ENCODE measurements at places on chromosomes 11 and 22.

DNA sequence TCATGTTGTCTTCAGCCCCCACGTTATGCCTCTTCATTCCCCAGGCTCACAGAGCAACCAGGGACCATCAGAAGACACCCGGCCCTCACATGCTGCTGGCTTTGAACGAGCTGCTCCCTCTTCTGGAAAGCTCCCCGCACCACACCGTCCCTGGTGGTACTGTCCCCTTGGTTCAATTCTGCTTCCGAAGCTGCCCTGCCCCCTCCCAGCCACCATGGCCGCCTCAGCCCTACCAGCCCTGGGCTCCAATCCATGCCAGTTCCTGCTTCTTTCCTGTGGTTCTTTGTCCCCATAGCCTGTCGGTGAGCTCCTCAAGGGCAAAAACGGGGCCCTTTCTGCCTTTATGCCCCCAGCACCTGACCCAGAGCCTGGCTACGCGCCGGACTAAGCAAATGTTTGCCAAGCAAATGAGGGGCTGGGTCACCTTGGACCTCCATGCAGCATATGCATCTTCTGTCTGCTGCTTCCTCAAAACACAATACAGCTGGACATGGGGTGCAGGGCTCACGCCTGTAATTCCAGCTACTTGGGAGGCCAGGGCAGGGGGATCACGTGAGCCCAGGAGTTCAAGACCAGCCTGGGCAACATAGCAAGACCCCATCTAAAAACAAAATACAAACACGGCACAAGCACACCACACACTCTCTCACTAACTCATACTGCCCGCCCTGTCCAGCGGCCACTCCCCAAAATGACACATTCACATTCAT, 21.3 kb downstream of the TNKS1BP1 start:
- no peak for DNase-seq

DNA sequence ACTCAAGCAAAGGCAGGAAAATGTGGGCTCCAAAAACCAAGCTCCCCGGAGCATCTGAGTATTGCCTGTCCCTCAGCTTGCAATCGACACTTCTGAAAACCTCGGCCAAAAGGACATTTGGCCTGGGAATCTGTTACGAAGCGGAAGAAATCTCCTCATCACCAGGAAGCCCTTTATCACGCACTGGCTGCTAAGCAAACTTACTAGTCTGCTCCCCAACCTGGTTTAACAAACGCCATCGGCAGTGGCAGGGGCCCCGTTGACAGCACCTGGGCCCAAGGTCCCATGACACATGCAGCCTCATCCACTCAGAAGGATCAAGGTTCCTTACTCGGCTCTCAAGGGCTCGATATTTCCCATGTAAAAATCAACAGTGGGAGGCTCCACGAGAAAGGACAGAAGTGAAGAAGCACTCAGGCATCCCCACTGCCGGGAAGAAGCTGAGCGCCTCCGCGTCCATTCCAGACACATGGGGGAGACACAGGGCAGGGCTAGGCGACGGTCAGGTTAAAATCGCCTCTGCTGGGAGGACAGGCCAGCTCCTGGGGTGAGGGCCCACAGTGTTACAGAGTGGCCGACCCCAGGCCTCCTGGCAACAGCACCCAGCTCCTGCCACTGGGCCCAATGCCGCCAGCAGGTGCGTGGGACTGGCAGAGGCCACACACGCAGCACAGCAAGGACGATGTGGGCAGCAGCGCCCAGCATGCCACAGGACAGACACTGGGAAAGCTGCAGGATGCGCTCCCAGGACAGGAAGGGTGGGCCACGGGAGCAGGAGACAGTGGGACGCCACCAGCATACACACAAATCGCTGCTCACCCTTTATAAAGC, 27.1 kb downstream of the BRD1 start:
- no peak for DNase-seq

GRCh38 chr22:44182588-44183286, 2.0 kb downstream of the PARVG start:
- no peak for DNase-seq

DNA sequence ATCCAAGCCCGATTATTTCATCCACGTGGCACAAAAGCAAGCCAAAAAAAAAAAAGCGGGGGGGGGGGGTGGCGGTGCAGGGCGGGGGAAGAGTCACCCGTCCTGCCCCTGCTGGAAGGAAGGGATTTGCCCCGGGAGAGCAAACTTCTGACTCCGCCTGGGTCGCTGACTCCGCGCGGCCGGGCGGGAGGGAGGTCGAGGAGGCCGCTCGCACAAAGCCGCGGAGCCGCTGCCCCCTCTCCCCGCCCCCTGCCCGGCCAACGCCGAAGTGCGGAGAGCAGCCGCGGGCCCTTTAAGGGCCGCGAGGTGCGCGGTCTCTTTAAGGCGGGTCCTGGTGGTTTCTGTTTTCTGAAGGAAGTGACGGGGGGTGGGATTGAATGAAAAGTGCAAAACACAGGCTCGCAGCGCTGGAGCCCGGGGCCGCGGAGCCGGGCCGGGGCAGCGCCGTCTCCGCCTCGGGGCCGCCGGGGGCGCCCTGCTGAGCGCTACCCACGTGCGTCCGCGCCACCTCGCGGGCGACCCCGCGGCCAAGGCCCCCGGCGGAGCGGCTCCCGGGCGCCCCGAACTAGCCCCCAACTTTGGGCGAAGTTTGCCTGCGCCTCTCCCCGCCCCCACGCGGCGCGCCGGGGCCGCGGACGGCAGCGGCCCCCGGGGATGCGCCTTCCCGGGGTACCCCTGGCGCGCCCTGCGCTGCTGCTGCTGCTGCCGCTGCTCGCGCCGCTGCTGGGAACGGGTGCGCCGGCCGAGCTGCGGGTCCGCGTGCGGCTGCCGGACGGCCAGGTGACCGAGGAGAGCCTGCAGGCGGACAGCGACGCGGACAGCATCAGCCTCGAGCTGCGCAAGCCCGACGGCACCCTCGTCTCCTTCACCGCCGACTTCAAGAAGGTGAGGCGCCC, at the start of gene OAF:
Gene OAF (plus strand): TSS at position 407 of the 896 bp plus-strand sequence. CDS start 248 bp downstream, at position 655.
- DNase-seq: peak; percentile 83

GRCh38 chr22:45692549-45692948, 20.9 kb downstream of the ATXN10 start:
- DNase-seq: no peak

- DNase-seq: peak; percentile 96
Observed at GRCh38 chr22:26589845-26590736, at the start of gene TPST2. Gene TPST2 (minus strand): TSS chr22:26590132. CDS start chr22:26541630, 48,502 bp downstream.

DNA sequence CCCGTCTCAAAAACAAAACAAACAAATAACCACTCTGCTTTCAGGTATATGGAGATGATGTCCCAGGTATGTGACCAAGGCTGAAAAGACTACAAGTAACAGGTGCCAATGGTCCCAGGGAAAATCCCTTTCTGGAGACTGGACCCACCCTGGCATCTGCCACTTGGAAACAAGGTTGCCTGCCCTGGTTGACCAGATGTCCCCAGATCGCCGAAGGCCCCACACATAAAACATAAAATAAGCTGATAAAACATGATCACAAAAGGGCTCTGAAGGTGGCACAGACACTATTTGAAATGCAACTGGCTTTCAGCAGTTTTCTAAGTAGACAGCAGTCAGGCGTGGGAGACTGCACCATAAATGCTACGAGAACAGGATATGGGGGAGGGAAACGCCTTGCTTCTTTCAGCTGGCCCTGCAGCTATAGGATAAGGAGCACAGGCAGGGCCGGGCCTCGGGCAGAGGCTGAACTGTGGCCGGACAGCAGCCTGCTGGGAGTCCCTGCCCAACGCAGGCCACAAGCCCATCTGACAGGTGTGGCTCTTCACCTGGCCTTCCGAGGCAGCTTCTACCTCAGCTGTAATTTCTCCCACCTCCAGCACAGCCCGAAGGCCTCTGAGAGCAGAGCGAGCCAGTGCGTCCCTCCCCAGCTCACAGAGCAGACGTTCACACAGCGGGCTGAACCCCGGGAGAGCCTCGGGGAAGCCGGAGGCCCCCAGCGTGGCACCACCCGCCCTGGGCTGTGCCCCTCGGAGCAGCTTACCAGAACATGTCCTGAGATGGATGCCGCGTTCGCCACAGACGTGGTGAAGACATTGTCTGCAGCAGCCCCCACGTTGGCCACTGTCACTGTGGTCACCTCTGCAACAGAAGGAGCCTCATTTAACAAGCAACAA, 4.0 kb downstream of the DEAF1 start:
- no peak for DNase-seq

DNA sequence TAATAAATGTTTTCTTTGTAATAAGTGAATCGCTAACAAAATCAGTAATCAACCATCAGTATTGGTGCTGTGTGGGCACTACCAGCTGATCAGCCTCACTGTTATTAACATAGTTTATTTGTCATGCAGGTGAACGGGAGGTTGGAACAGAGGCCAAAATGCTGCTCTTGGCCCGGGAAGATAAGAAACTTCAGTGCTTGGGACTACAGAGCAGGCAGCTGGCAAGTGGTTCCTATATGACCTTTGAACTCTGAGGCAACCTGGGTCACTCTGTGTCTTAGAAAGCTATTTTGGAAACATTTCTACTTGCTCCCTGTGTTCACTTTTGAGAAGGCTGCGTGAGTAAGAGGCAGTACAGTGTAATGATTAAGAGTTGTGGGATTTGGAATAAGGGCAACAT, 36.5 kb upstream of the DNAJB13 start:
- no peak for DNase-seq

- DNase-seq: no peak
Observed at GRCh38 chr11:130721023-130721681, 195.1 kb downstream of the SNX19 start.

- DNase-seq: no peak
Observed at GRCh38 chr11:120914601-120915000, 109.3 kb upstream of the TBCEL start.

DNA sequence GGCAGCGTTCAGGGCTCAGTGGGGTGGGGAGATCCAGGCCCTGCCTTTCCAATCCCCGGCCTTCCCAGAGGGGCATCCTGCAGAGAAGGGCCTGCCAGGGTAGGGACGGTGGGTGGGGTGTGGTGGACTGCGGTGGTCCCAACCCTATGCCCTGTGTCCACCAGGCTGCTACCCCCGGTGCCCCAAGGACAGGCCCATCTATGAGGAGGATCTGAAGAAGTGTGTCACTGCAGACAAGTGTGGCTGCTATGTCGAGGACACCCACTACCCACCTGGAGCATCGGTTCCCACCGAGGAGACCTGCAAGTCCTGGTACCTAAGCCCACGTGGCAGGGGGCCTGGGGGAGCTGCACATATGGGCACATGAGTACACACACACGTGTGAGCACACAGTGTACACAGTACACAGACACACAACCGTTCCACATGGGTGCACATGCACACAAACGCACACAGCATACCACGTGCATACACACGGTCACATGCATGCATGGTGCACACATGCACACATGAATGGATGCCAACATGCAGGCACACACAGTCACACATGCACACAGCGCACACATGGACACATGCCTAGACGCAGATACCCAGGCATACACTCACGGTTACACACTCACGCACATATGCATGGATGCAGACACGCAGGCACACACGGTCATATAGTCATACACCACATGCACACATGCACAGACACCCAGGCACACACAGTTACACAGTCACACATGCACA, 16.1 kb downstream of the MUC2 start:
- DNase-seq: no peak

DNA sequence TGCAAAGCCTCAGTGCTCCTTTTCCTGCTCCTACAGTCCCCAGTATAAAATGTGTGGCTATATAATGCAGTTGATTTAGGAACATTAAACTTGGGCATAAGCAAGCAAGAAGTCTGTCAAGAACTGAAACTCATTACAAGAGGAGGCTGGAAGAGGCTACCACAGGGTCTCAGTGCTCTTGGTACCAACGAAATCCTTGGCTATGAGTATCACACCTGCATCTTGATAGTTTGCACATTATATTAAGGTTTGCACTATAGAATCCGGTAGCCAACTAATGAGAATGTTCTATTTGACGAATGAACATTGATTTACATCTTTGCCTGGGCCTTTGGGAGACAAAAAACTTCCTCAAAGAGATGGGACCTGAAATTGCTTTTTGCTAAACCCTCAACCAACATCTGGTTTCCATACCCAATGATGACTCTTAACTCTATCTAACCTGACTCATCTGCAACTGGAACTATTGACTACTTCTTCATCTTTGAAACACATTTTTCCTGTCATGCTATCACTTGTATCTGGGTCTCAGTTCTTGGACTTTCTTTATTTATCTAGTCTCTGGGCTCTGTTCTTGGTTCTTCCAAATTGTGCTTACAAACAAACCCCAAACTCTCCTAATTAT, 207.2 kb upstream of the CTSC start:
- DNase-seq: no peak

- DNase-seq: no peak
Observed at GRCh38 chr11:3164138-3164551, 965 bp downstream of the OSBPL5 start.

DNA sequence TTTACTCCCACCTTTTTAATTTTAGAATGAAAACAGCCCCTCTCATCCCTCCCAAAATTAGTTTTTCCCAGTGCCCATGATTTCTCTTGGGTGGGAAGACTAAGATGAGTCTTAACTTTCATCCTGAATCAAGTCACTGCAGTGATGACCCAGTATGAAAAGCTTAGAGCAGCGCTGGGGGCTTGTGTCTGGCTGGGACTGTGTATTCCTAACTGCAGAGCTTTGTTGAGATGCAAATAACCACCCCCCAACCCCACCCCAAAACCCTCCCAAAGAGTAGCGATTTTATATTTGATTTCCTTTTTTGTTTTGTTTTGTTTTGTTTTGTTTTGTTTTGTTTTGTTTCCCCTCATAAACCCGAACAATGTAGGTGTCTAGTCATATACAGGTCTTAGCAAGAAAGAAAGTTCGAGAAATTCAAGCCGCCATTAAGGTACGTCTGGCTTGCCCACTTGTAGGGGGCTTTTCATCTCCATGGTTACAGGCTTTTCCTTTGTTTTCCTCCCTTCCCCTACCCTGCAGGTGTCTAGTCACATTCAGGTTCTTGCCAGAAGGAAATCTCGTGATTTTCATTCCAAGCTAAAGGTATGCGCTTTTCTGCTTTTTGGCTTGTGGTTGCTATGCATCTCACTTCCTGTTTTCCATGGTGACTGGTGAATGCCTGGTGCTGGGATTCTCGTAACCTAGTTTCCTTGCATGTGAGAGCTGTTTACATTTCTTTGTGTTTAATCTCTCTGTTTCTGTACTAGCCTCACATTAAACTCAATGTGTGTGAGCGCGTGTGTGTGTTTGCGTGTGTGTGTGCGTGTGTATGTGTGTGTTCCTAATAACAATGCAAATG, 144.6 kb upstream of the RASSF10 start:
- DNase-seq: no peak

GRCh38 chr11:117923773-117924172, 5.4 kb downstream of the TMPRSS13 start:
- DNase-seq: no peak

- DNase-seq: no peak
Observed at GRCh38 chr11:116261606-116262005, 511.2 kb downstream of the BUD13 start.

GRCh38 chr11:94169516-94169915, 40.9 kb downstream of the PANX1 start:
- DNase-seq: no peak

All from HEK293T (cell line).